ENCODE measurements at places on chromosomes 16 and 17.

DNA sequence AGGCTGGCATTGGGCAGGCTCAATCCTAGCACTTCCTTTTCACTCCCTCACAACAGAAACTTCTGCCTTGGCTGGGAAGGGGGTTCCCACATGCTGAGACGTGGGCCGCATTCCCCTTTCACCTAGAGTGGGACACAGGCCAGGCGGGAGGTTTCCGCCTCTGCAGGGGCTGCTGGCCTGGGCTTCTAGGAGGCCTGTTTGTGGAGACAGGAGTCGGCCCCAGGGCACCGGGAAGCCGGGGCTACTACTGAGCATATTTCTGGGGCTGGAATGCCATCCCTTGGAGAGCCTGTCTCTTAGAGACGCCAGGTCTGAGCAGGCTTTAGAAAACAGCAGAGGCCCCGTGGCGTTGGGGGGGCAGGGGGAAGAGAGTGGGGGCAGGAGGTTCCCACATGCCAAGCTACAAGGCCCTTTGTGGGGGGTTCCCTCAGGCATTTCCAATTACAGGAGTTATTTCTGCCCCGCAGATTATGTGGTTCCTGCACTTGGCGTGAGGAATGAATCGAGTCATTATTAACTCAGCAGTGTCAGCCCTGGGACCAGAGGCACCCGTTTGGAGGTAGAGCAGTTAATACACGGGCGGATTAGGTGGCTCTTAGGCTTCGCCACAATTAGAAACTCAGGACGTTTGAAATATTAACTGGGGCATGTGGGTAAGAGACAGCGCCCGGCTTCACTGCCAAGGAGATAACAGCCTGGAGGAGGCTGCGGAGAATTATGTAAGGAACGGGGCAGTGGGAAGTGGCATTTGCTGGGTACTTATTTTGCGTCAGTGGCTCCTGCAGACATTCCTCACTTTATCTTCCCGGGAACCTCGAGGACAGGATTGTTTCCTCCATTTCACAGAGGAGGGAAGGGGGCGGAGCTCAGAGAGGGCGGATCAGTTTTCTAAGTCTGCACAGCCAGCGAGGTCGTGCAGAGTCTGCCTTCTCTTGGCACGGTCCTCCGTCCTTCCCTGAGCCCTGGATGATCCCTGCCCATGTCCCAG lies 162.5 kb downstream of the MAF start:
- peak; percentile 17 for DNase-seq

DNA sequence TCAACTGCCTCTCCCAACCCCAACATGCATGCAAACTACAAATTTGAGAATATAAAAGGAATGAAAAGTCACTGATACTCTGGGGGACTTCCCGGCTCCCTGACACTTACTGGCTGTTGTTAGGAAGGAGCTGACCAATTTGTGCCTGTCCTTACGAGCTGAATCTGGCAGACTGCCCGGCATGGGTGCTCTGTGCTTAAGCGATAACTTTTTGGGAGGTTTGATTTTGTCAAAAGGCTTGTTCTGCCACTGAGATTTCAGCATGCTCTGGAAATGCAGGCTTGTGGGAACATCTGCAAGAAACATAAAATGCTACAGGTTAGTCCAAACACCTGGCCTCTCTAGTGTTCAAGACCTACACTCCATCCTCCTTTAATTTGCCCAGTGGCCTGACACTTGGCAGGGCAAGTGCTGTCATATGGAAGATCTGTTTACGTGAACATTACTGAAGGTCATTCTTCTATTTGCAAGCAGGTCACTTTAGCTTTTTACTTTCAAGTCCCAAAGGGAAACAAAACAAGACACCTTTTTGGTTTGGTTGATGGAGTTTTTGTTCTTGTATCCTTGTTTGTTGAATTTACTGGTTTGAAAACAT lies 40.6 kb downstream of the STH start:
- DNase-seq = no peak

- DNase-seq = no peak
Measured at GRCh38 chr17:80945736-80946135, 45.9 kb upstream of the CHMP6 start.

DNA sequence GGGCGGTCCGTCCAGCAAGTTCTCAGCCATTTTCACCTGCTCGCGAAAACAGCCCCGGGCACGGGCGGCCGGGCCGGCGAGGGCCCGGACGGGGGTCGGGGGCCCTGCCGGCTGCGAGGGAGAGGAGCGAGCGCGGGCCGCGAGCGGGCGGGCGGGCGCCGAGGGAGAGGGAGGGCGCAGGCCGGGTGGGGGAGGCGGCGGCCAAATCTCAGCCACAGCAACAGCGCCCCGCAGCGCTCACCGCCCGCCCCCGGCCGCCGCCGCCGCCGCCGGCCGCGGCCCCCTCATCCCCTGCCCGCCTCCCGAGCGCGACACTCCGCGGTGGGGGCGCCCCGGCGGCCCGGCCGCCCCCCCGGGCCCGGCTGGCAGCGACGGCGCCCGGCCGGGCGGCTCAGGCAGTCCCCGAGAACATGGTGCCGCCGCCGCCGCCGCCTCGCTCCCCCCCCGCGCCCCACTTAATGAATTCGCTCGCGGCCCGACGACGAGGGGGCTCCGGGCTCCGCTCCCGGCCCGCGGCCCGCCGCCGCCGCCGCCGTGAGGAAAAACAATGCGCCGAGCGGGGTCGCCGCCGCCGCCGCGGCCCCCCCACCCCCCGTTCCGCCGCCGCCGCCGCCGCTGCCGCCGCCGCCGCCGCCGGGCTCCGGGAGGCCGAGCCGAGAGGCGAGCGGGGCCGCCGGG lies 487 bp downstream of the CREBBP start:
- no peak for DNase-seq

- no peak for DNase-seq
Measured at GRCh38 chr16:70705056-70705455, 19.2 kb upstream of the MTSS2 start.

DNA sequence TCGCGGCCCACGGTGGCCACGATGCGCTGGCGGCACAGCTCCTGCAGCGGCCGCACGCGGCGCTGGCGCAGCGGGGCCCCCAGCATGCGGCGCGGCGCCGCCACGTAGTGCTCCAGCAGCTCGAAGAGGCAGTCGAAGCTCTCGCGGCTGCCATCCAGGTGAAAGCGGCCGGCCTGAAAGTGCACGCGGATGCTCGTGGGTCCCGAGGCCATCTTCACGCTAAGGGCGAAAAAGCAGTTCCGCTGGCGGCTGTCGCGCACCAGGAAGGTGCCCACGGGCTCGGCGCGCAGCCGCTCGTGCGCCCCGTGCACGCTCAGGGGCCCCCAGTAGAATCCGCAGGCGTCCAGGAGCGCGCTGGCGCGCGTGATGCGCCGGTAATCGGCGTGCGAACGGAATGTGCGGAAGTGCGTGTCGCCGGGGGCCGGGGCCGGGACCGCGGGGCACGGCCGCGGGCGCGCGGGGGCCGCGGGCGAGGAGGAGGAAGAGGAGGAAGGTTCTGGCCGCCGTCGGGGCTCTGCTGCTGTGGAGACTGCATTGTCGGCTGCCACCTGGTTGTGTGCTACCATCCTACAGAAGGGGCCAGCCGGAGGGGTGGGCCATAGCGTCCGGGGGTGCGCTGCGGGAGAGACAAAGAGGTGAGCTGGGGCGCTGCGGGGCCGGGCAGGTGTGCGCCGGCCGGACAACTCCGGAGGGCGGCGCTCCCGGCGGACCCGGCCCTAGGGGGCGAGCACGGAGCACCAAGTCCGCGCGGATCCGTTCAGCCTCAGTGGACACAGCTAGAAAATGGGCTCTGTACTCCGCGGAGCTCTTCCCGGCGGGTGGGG lies 879 bp downstream of the SOCS1 start:
- DNase-seq = no peak

DNA sequence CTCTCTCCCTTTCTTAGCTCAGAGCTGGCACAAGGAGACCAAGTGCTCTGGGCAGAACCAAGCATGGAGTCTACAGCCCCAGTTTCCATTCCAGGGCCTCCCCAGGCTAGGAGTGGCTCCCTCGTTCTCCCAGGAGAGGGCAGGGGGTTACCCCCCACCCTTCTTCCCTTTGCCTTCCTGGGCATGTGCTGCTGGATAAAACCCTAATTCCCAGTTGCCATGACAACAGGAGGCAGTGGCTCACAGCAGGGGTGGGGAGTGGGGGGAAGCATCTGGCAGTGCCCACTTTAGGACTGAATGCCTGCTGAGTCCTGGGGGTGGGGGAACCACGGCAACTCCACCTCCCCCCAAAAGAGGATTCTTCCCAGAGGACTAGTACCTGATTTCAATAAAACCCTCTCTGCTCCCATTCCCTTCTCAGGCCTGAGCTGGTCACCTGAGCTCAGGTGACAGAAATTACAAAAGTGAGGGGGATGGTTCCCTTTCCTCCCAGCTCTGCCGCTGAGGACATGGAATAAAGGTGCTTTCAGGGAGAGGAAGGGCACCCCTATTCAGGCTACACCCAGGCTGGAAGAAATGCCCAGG lies 1.8 kb downstream of the MPP2 start:
- no peak for DNase-seq

GRCh38 chr17:42153919-42154742 lies 658 bp downstream of the RAB5C start:
- DNase-seq = no peak

GRCh38 chr16:81616321-81617020 lies 162.6 kb upstream of the PLCG2 start:
- DNase-seq = no peak

DNA sequence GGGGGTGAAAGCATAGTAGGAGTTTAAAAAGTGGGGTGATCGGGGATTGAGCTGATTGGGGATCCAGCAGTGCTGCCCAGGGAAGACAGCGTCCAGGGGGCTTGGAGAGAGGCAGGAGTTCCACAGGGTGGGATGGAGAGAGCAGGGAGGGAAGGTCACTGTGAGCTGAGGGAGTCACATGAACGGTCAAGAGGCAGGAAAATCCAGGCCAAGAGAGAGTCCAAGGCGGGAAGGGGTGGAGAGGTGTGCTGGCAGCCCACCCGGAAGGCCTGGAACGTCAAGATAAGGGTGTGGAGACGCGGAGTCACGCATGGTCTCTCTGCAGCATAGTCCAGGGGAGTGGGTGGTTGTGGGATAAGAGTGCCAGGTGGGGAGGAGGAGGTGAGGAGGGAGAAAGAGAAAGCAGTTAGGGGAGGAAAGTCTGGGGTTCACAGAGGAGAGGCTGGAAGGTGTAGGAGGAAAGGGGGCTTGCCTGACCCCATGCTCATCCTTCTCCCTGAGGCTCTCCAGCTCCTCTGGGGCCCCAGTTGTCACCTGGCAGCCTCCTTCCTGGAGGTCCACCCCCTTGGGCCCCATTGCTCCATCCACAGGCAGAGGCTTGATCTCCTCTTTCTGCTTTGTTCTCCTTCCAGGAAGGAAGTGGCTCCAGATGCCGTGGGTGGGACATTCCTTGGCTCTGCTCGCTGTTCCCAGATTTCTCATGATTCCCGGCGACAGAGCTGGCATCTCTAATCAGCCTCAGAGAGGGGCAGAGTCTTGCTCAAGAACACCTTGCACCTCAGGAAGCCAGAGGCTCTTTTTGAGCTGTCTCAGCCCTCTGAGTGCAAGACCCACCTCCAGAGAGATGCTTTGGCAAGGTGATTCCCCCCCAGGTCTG lies 28.7 kb downstream of the CCR7 start:
- DNase-seq = peak; percentile 74

GRCh38 chr16:85164838-85165516 lies 52.7 kb upstream of the CIBAR2 start:
- DNase-seq = no peak

DNA sequence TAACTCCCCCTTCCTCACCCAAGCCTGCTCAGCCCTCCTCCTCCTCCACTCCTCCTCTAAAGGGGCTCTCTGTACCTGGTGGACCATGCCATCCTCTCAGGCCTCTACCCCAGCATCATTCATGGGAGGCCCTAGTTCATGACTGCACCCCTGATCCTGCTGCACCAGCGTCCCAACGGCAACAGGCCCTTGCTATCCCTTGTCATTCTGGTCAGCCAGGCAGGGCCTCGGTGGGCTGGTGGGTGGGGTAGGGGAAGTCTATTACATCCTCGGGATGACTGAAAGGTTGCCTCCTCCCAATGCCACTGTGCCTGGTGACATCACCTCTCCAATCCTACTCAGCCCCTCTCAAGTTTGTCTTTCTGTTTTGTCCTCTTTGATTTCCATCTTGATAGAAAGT lies 19.7 kb downstream of the ALOX12B start:
- DNase-seq = no peak

DNA sequence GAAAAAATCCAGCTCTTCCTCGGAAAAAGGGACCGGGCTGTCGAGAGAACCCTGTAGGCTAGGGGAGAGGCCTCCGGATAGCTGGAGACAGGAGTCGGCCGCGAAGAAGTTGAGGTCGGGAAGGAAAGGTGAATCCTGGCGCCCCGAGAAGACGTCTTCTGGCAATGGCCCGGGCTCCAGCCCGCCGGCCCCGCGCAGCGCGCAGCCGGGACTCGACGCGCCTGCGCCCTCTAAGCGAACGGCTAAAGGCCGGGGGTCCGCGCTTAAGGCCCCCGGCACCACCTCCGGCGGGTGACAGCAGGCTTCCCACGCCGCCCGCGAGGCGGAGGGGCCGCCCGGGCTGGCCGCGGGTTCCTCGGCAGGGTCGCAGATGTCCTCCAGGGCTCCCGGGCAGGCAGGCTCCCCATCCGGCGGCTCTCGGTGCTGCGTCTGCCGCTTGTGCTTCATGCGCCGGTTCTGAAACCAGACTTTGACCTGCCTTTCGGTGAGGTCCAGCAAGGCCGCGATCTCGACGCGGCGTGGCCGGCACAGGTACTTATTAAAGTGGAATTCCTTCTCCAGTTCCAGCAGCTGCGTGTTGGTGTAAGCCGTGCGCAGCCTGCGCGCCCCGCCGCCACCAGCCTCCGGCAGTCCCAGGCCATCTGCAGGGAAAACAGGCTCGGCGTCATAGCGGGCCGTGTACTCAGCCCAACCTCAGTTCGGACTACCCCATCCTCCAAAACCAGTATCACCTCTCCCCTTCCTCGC lies 1.6 kb downstream of the HOXB2 start:
- DNase-seq = peak; percentile 53

GRCh38 chr17:39177256-39177655 lies 11.3 kb upstream of the ARL5C start:
- no peak for DNase-seq

- no peak for DNase-seq
Measured at GRCh38 chr16:69669577-69669976, 56.8 kb downstream of the NQO1 start.

DNA sequence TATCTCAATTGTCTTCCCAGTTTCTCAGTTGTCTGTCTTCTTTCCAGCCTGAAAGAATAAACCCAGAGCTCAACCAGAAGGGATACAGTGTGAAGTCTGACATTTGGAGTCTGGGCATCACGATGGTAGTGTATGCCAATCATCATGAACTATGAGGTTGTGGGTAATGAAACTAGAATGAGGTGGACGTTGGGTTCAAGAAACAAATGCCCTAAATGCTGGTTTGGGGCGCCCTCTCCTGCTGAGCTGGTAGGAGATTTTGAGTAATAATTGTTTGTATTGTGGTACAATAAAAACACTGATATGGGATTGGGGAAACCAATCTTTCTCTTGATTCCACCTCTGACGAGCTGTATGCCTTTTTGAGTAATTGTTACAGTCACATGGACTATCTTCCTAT lies 110.4 kb downstream of the MAP2K6 start:
- DNase-seq = no peak

GRCh38 chr17:66371561-66371960 lies 69.1 kb downstream of the PRKCA start:
- DNase-seq = no peak

- DNase-seq = no peak
Measured at GRCh38 chr16:12587646-12588277, 215.9 kb downstream of the CPPED1 start.

GRCh38 chr17:82371333-82372248 lies at the start of gene UTS2R:
Gene UTS2R, plus strand, starts transcription at chr17:82371765. Its CDS starts 2,560 bp downstream, at chr17:82374325.
- no peak for DNase-seq

GRCh38 chr17:50916026-50916707 lies 50.0 kb upstream of the TOB1 start:
- no peak for DNase-seq

- DNase-seq = no peak
Measured at GRCh38 chr17:47317119-47317518, 6.6 kb upstream of the EFCAB13 start.

Data from H4 (cell line).